ENCODE measurements at places on chromosomes 13 and 19.

GRCh38 chr13:58247080-58247479 lies 615.5 kb downstream of the PCDH17 start:
- DNase-seq, result no peak

GRCh38 chr13:31588316-31588715 lies 151.0 kb upstream of the RXFP2 start:
- DNase-seq, result no peak

DNA sequence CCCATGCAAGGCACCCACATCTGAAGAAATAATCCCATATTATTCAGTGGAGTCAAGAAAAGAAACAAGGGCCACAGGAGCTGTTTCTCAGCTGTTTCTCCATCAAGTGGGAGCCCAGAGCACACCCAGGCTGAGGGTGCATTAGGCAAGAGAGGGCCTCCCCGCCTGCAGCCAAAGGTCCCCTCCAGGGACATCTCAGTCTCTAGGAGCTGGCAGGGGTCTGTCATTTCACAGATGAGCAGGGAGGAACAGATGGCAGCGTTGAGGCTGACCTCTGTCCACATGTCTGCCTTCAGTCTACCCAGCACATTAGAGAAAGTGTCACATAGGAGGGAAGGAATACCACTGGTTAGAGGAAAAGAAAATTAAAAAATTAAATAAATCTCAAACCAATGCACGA lies 157.7 kb downstream of the ZNF536 start:
- DNase-seq, result no peak

DNA sequence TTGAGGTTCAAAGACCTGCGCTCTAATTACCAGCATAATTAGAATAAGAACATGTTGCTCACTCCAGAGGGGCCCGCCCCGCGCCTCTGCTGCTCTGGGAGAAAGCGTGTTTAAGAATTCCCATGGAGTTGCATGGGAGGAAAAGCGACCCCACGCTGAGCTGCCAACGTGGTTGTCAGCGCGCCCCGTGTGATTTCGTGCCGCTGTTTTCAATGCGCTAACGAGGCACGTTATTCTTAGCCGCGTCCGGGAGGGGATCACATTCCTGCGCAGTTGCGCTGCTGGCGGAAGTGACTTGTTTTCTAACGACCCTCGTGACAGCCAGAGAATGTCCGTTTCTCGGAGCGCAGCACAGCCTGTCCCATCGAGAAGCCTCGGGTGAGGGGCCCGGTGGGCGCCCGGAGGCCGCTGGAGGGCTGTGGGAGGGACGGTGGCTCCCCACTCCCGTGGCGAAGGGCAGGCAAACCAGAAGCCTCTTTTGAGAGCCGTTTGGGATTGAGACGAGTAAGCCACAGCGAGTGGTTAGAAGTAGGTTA lies 173.8 kb upstream of the SOX1 start:
- DNase-seq, result peak; percentile 5

DNA sequence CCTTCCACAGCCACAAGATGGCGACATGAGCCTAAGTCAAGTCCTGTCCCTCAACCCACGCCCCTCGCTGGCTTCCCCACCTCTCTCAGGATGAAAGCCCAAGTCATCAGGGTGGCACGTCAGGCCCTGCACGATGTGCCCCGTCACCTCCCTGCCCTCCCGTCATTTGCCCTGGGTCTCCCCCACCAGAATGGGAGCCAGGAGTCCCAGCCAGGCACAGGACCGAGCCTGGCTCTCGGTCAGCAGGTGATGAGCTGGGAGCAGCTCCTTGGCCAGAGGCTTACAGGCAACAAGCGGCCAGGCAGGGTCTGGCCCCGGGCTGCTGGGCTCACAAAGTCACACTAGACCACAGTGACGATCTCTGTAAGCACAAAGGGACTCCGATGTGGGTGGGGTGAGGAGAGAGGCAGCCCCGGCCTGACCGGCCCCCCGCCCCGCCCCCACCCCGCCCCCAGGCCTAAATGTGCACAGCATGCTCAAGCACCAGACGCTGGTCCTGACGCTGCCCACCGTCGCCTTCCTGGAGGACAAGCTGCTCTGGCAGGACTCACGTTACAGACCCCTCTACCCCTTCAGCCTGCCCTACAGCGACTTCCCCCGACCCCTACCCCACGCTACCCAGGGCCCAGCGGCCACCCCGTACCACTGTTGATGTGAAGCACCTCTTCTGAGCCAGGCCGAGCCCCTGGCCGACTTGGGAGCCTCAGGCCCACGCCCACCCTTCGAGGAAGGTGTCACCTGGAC lies 7.3 kb downstream of the MRPL4 start:
- peak; percentile 76 for DNase-seq

DNA sequence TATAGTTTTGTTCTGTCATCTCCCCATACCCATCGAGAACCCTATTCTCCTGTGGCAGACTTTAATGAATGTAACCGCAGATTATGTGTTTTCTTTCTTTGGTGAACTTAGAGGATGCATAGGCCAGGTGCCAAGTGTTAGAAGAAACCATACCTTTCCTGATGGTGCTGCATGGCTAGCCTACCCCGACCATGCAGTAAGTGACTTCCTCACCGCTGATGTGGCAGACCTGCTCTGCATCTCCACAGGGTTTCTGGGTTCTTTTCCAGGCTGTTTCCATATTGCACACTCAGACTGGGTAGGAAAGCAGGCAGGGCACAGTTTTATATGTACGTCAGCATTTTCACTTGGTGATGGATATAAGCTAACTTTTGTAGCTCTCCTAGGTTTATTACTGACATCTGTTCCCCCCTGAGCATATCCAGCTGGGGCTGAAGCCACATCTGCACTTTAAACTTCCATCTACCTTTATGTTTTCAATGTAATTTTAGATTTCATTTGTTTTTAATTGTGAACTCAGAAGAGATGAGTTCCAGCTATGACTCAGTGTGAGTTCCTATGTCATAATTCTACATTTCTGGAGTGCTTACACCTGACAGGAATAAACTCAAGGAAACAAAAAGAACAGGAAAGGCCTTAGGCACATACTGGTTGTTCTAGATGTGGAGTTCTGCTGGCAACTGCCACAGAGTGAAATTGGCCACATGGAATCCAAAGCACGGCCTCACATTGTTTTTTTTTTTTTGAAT lies 42.3 kb downstream of the LRCH1 start:
- DNase-seq, result peak; percentile 30

Measured in HT1080 (cell line).